Esophagus squamous epithelium (tissue), 5 donors: ENCODE measurements at places on chromosomes 6 and 20. TPM values are rescaled to one million over a fixed set of nuclear protein-coding genes. Genes with fewer than 3 reads are reported as not detected.

The NCOA3 gene
- 26.7 TPM for total RNA-seq

DNA sequence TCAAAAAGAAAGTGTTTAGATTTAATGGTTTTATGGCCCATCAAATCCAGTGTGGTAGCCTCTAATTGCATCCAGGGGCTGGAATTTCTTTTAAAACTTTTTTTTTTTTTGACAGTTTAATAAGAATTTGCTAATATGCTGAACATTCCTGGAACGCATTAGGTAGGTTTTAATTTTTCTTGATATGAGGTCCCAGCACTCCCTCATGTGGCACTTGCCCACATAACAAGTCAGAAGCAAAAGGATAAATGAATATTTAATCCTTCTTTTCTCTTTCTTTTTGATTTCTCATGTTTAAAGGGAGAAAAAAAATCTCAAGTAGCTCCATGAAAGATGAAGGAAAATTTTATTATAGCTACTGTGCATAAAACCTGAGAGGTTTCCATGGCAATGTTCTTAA is 13.5 kb downstream of the HAO1 start:
- DNase-seq: no peak

DNA sequence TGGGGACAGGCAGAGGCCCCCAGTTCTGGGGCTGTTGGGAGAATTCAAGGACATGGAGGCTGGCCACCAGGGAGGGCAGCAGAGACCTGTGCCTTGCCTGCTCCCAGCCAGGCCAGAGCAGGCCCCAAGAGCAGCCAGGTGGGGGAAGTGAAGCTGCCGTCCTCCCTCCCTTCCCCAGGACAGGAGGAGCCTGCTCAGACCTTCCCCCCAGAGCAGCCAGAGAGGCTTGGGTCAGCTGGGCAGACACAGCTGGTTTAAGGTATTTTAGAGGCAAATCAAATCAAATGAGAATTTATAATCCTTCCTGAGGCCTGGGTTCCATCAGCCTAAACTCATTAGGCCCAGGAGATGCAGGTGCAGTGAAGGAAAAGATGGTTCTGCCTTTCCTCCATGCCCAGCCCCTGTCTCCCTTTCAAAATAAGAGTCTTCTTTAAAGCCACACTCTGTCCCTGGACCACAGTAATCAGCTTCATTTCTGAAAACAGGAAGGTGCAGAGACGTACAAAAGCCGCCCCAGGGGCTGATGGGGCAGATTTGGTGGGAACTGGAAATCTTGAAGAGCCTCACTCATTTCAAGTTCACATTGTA is 21.7 kb downstream of the BMP7 start:
- DNase-seq: no peak

The RCAN2 gene
- 1.4 TPM for total RNA-seq

The SLC22A23 gene
- 35.3 TPM for total RNA-seq

DNA sequence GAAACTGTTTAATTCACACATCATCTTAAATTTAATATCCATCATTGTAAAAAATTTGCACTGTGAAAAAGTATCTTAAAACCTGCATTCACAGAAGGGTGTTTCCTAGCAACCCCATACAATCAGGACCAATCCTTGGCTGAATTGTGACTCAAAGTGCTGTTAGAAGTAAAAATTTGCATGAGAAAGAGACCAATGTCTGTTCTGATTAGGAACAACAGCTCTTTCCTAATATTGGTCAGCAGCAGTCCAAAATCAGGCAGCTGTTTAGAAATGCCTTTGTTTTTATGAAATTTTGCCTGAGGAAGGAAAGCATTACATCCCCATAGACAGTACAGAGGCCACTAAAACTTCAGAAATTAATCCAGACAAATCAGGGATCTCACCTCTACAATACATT is 987.0 kb downstream of the HACE1 start:
- no peak for DNase-seq

DNA sequence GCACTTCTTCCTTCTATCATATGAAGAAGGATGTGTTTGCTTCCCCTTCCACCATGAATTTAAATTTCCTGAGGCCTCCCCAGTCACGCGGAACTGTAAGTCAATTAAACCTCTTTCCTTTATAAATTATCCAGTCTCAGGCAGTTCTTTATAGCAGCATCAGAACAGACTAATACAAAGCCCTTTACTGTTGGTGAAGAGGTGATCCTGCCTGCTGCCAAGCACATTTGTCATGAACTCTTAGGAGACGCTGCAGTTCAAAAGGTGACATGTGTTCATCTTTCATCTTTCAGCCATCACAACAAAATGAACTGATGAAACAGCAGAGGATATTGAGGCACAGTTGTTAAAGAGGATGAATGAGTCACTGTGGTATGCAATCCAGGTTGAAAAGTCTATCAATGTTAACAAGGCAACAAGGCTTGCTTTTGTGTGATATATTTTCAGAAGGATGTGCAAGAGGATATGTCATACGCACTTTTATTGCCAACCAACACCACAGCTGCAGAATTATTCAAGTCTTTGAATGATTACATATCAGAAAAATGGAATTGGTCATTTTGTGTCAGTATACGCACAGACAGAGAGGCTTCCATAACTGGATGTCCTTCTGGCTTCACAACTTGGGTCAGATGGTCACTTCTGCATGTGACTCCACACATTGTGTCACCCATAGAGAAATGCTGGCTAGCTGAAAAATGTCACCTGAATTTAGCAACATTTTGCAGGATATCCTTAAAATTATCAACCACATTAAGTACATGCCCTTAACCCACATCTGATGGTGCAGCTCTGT is 52.4 kb upstream of the PLN start:
- no peak for DNase-seq

DNA sequence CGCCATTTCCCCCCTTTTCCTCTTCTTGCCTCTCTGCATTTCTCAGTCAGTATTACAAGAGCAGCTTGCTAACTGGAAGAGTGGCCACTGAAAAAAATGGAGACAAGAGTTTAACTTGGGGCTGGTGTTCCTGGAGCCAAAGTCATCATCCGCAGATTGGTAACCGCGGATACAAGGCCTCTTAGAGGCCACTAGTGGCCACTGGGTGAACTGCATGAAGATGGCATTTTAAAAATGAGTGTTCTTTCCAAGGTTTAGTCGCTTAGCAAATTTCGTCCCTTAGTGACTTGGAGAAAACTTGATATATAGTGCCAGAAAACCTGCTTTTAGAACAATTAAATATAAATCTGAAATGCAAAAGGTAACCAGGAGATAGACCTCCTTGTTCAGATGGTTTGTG is 4.8 kb downstream of the F13A1 start:
- no peak for DNase-seq

DNA sequence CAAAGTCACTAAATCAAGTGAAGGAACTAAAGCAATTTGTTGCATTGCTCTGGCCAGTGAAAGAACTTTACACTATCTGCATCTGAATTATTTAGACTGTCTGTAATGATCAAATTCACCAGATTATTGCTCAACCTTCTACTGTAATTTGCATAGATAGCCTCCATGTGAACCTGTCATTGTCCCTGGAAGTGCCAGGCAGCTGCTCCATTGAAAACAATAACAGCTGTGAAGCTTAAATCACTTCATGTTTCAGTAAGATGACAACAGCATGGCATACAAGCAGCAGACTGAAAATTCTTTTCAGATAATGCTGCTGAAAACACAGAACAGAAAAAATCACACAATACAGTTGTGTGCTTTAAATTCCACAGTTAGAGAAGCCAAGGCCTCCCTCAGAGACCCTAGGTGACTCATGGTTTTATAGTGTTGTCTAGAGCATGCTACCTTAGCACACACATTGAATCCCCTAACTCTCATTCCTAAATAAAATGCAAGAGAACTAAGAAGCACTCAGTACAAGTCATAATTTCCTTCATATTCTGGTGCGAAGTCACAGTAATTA is 248.9 kb downstream of the TPBG start:
- no peak for DNase-seq

The DLGAP4 gene
- total RNA-seq: 40.4 TPM

The CAP2 gene
- 2.0 TPM for total RNA-seq

- DNase-seq: no peak
Measured at GRCh38 chr6:113653275-113653674, 203.9 kb upstream of the MARCKS start.

GRCh38 chr6:143517447-143517773 is 5.9 kb upstream of the FUCA2 start:
- no peak for DNase-seq

DNA sequence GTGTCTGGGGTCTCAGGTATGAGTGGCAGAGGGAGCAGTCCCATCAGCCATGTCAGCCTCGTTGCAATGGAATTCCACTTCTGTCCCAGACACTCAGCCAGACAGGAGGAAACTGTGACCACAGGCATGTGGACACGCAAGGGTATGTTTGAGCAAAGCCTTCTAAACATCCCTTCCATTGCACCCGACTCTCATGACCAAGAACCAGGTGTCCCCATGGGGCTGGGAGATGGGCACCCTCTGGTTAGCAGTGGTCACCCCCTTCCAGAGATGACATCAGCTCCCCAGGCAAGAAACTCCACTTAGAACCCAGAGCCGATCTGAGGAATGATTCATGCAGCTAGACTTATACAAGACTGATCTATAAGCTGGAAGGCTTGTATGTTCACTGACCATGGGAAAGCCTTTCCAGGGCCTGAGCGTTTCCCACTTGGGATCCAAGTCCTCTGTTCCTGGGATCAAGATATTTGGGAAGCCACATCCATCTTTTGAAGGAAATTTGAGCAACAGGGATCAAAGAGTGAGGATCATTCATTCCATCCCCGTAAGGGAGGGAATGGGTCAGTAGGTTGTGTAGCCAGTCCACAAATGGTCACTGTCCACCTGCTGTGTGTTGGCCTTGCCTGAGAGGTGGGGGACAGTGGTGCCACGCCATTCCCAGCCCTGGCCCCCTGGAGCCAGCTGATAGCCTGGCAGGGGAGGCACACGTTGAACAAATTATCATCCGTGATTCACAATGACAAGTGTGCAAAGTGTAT is 3.9 kb upstream of the MRGBP start:
- DNase-seq: no peak

DNA sequence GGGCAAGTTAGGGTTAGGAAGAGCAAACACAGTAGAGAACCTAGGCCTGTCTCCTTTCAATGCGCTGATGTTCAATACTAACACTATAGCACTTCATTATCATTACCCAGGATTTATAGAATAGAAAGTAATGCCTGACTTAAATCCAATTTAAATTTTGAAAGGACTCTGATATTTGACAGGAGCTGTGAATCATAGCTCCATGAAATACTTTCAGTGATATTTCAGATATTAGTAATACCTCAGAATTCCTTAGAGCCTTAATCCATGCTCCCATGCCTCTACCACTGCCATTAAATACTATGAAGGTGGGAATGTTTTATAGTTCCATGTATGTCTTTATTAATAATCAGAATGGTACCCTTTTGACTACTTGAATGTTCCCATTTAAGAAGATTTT is 530.2 kb downstream of the BCKDHB start:
- no peak for DNase-seq

The IL17F gene
- total RNA-seq: not detected

DNA sequence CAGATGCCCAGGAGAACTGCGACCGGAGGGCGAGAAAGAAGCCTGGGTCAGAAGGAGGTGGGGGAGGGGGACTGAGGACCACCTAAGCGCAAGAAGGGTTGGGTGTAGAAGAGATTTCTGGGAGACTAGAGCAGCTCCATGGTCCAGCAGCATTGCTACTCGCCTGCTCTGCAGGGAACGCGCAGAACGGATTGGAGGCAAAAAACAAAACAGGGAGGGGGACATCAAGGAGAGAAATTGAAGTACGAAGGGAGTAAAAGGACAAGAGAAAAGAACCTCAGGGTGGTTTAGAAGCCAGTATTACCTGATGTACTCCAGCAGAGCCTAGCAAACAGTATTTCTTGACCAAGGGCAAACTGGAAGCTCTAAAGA is 537 bp upstream of the GABBR1 start:
- no peak for DNase-seq

The PARD6B gene
- 5.3 TPM for total RNA-seq

GRCh38 chr6:160042788-160043301 is 74.0 kb downstream of the IGF2R start:
- DNase-seq: no peak

DNA sequence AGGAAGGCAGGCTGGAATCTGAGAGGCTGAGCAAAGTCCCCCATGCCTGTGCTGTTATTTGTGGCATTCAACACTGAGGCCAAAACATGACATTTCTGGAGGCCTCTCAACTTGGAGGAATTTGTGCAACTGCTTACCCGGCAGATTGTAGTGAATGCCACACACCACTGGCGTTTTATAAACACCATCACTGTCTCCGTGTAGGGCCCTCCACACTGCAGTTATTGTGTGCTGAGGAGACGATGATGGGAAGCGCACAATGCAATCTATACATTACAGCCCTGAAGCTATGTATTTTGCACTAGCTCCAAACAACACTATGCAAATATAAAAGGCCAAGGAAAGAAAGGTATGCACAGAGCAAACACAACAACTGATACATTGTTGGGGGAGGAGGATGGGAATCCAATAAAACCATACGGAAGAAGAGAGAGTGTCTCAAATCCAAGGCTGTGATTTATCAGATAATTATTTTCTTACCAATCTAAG is 106.5 kb downstream of the SMLR1 start:
- no peak for DNase-seq

DNA sequence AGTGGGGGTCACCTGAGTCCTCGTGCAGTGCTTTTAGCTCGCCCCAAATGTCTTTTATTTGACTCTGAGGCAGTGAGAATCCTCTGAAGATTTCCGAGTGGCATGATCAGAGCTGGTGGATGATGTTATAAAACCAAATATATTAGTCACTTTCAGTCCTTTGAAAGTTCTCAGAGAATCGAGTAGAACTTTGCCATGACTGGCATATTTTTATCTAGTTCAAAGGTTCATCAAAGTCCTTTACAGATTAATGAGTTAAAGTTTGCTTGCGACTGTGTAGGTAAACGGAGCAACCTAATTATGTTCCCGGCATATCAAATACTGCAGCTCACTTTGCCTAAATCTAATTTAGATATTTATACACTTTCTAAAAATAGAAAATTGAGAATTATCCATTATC is 498.5 kb upstream of the NOX3 start:
- no peak for DNase-seq

The TCF15 gene
- not detected for total RNA-seq

The DUSP15 gene
- total RNA-seq: 0.38 TPM

DNA sequence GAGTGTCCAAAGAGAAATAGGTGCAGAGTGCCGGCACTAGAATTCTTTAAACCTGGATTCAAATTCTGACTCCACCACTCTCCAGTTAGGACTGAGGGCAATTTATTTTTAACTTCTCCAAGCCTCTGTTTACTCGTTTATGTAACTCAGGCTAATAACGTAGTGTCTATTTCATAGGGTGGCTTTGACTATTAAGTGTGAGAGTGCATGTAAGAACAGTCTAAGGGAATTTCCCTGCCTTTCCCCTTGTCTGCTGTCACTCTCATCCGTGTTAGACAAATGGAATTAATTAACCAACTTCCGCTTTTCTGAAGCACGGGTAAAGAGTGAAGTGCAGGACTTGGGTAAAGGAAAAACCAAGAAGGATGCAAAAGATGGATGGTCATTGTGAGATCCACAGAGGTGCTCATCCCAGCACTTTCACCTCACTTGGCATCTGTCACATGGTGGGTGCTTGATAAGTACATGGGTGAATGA is 4.1 kb upstream of the ZKSCAN8 start:
- DNase-seq: no peak

GRCh38 chr20:57372157-57372556 is 19.0 kb upstream of the RBM38 start:
- no peak for DNase-seq
